ENCODE measurements at places on chromosomes 12 and 14.

- DNase-seq: no peak
These were observed 85.3 kb downstream of the DAAM1 start for GRCh38 chr14:59273737-59274136.

GRCh38 chr12:30268041-30268440, 427.6 kb downstream of the IPO8 start:
- DNase-seq: no peak

DNA sequence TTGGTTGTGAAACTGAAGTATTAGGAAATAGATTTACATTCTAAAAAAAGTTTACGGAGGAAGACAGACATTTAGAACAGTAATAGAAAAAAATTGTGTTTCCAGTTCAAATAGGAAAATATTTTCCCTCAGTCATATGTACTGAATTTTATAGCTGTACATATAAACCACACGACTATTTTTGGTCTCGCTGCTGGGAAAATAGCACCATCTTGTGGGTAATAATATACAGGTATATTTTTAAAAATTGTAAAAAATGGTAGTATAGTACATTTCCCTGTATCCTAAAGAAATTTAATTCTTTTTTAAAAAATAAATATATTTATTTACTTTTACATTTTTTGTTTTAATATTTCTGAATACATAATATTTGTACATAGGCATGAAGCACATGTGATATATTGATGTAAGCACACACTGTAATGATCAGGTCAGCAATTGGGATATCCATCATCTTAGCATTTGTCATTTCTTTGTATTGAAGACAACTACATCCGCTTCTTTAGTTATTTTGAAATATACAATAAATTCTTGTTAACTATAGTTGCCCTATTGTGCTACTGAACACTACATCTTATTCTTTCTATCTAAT, 168.6 kb downstream of the ALX1 start:
- peak; percentile 12 for DNase-seq

- no peak for DNase-seq
These were observed 109.2 kb upstream of the EGLN3 start for GRCh38 chr14:34059925-34060650.
